ENCODE measurements at places on chromosomes 11 and 22.

- no peak for DNase-seq
These were observed 94.5 kb upstream of the HSD17B12 start for GRCh38 chr11:43585877-43586608.

DNA sequence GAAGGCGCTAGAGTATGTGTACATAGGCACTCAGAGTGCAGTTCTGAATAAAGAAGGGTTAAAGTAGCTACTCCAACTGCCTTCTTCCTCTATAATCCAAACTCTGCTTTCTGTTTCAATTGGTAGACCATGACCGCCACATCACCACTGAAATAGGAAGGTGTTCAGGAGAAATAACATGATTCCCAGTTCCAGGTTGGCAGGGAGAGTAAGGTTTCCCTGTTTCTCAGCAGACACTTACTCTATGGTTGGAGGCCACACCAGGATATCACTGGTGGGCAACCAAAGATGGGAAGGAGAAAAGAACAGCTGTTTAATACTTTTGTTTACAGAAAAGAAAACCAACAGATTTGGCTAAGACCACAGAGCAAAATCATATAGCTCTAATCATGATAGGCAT is 37.9 kb downstream of the PAK1 start:
- no peak for DNase-seq

DNA sequence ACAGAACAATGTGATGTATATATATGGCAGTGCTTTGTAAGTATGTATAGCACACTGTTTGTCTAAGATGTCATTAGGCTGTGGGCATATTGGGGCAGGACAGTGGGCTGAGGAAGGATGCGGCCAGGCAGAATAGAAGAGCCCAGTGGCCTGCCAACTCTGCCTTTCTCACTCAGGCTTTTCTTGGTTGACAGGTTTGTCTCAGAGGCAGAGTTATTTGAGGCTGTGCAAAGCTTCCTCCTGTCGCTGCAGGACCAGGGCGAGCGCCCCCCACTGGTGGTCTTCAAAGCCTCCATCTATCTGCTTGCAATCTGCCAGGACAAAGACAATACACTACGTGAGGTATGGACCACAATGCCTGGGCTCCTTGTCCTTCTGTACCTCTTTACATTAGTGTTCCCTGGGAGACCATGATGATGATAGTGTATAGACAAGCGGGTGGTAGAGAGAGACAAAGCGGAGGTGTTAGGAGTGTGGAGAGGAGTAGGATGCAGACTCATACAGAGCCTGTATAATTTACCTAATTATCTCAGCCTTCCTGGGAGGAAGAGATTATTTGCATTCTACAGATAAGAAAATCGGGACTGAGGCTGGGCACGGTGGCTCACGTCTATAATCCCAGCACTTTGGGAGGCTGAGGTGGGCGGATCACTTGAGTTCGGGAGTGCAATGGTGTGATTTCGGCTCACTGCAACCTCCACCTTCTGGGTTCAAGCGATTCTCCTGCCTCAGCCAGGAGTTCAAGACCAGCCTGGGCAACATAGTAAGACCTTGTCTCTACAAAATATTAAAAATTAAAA is 37.3 kb upstream of the CCDC134 start:
- no peak for DNase-seq

DNA sequence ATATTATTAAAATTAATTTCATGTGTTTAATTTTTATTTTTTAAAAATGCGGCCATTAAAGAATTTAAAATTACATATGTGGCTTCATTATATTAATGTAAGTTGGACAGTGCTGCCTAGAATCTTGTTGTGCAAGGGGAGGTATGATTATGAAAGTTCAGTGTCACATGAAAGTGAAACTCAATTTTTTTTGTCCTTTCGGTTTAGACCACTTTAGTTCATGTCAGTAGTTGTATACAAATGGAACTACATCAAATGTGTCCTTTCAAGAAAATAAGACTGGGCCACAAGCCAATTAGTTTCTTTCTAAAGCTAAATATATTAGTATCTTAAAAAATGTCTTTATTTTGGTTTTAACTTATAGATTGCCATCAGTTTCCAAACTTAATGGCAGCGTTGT is 35.7 kb downstream of the TBCEL start:
- no peak for DNase-seq

GRCh38 chr22:37020192-37020479 is 594 bp downstream of the MPST start:
- DNase-seq, result no peak

- DNase-seq, result no peak
These were observed 104.2 kb downstream of the NAV2 start for GRCh38 chr11:19816817-19817216.

GRCh38 chr22:19152942-19153883 is 3.1 kb upstream of the GSC2 start:
- no peak for DNase-seq

GRCh38 chr11:120062561-120062930 is 75.4 kb downstream of the TRIM29 start:
- no peak for DNase-seq

GRCh38 chr11:121067453-121067852 is 33.6 kb upstream of the TECTA start:
- DNase-seq, result no peak

DNA sequence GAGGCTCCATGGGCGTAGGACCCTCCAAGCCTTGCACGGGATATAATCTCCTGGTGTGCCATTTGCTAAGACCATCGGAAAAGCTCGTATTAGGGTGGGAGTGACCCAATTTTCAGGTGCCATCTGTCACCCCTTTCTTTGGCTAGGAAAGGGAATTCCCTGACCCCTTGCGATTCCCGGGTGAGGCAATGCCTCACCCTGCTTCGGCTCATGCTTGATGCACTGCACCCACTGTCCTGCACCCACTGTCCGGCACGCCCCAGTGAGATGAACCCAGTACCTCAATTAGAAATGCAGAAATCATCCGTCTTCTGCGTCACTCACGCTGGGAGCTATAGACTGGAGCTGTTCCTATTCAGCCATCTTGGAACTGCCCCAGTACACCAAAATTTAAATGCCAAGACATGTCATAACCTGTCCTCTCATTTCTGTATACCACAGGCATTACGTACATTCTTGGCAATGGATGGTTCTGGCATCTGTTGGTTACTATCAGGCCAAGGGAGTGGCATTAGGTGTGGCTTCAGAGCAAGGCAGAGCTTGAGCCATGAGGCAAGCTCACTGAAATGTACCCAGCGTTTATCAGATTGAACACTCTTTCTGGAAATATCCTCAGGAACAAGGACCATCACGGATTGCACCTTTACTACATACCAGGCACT is 95.4 kb upstream of the GALNT18 start:
- DNase-seq, result no peak

- no peak for DNase-seq
These were observed 1.6 kb downstream of the KIAA1671 start for GRCh38 chr22:24954114-24954463.

- DNase-seq, result no peak
These were observed 14.0 kb upstream of the WDR74 start for GRCh38 chr11:62853279-62853965.

DNA sequence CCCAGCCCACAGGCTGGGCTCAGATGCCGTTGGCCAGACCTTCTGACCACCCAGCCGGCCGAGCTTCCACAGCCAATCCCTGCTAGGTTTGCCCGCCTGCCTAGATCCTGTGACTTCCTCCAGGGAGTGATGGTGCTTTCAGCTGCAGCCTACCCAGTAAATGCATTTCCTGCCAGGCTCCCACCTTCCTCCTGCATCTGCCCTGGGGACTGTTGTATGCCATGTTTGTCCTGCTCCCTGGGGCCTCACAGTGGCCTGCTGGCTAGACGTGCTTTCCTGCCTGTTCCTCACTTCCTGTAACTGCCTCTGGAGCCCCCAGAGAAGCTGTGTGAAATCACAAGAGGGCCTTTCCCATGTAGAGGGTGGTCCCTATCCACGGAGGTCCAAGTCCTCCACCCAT is 86.2 kb downstream of the GALNT18 start:
- DNase-seq, result no peak

- no peak for DNase-seq
These were observed 2.1 kb upstream of the DRD2 start for GRCh38 chr11:113477321-113477720.

DNA sequence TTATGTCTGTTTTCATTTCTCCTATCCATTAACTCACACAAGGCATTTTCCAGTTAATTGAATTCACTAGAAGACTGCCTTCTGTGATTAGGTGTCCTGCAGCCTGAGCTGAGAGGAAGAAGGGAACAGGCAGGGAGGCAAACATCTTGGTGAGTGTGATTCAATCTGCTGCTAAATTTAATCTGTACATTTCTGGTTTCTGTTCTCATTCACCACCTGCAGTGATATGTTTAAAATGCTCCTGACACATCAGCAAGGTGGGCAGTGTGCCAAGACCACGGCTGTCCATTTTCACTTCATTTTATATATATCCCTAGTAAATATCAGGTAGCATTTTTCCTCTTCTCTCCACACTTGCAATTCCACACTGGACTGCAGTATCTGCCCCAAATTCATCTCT is 416.5 kb downstream of the TMEM135 start:
- no peak for DNase-seq

DNA sequence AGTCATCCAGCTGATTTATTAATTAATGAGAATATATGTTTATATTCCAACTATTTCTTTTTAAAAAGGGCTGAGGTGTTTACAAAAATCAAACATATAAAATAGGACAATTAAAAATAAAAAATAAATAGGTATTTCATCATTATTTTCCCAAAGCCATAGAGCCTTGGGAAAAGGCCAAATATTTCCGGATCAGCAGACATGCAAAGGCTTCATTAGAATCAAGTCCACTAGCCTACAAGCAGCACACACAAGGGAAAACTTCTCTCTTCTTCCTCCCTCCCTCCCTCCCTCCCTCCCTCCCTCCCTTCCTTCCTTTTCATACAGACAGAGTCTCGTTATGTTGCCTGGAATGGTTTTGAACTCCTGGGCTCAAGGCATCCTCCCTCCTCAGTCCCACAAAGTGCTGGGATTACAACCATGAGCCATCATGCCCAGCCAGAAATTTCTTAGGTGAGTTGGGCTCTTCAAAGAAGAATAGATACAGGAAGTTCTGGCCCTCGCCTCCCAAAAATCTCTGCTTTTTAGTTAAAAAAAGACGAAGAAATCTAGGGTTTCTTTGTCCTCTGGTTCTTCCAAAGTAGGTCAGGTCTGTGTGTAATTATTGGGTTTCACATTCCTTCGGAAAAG is 121.2 kb downstream of the SIK3 start:
- DNase-seq, result no peak

DNA sequence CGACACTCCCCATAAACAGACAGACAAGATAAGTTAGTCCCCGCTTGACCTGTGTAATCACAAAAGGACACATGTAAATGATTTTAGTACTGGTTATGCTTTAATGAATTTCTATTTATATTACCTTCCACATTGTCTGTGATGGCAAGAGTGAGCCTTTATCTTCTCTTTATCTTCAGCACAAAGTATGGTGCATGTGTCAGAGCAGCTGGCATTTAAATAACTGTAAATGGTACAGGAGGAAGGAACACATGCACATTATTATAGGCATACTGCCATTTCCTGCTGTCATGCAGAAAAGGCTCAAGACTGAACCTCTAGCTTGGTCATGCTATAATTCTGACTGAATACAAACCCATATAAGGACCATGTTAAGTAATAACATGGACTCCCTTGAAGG is 1342.7 kb upstream of the TENM4 start:
- no peak for DNase-seq

DNA sequence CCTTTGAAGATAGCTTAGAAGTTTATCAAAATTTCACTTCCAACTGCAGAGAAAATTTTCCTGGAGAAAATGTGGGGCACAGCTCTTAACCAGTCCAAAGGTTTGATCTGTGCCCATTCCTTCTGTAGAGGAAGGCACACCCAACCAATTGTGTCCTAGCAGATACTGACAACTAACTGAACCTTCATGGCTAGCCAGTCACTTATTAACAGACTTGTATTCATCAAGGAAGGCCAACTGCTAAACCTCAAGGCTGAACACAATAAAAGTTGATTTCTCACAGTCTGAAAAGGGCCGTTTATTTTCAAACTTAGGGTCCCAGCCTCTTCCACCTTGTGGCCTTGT is 19.5 kb downstream of the SYT13 start:
- no peak for DNase-seq

DNA sequence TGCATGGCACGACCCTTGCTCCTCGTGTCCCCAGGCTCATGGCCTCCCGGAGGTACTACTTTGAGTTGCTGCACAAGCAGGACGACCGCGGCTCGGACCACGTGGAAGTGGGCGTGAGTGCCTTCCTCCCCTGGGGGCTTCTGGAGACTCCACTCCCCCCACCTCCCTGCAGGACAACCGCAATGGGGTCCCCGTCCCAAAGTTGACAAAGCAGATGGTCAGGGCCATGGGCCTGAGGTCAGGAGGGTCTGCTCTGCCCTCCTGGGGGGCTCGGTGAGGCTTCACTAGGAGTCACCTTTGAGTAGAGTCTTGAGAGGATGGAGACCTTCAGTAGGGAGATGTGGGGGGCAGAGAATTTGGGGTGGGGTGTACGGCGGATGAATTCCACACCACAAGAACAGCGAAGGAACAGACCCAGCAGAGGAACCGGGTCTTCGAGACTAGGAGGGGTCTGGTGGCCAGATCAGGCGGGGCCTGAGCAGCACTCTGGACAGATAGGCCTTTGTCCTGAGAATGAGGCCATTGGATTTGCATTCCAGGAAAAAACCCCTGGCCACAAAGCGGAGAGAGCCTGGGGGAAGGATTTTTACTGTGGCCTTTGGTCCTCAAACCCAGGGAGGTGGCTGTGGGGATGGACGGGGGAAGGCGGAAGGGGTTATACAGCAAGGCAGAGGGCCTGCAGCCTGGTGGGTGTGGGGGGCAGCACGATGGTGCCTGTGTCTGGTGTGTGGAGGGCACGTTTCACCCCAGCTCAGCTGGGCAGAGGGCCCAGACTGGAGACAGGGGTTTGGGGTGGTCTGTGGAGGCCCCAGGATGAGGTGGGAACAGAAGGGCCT is 4.6 kb downstream of the B4GALNT4 start:
- DNase-seq, result no peak

DNA sequence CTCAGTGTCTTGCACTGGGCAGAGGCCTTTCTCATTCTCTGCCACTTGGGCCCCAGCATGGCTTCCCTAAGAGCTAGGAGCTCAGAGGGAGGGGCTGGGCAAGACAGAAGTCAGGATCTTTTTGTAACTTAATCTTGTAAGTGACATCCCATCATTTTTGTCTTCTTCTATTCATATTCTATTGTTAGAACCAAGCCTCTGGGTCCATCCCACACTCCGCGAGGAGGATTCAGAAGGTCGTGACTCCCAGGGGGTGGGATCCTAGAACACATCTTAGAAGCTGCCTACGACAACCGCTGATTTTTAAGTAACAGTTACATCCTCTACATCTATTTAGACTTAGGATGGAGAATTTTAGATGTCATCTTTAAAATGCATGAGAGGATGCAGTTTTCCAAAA is 1.5 kb upstream of the IL17RA start:
- no peak for DNase-seq

- no peak for DNase-seq
These were observed 4.5 kb downstream of the ZMAT5 start for GRCh38 chr22:29762263-29762662.

- no peak for DNase-seq
These were observed 137.0 kb downstream of the ATG16L2 start for GRCh38 chr11:72951193-72951592.

- DNase-seq, result peak; percentile 69
These were observed 5.4 kb downstream of the FJX1 start for GRCh38 chr11:35623621-35624168.

GRCh38 chr11:47400768-47401279 is 7.6 kb upstream of the SLC39A13 start:
- no peak for DNase-seq

GRCh38 chr22:37776639-37777005 is 31.1 kb upstream of the GCAT start:
- no peak for DNase-seq

Data from T1000 (cell line).